ENCODE measurements at places on chromosomes 4 and X.

GRCh38 chrX:71525316-71525715 is 7.6 kb upstream of the OGT start:
- DNase-seq = no peak

DNA sequence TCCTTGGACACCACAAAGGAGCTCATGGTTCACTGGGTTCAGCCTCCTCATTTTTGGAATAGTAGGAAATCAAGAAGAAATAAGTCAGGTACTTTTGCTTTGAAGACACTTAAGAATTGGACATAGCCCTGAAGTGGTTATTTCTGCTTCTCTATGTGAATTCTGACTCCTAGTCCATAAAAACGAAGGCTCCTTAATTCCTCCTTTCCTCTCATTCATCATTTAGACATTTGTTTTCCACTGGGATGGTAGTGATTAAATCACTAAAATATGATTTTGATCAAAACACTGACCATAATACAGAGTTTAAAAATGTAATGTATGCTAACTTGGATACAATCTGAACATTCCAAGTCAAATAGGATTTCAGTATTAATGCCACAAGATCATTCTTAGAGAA is 34.7 kb upstream of the CYP2U1 start:
- no peak for DNase-seq

DNA sequence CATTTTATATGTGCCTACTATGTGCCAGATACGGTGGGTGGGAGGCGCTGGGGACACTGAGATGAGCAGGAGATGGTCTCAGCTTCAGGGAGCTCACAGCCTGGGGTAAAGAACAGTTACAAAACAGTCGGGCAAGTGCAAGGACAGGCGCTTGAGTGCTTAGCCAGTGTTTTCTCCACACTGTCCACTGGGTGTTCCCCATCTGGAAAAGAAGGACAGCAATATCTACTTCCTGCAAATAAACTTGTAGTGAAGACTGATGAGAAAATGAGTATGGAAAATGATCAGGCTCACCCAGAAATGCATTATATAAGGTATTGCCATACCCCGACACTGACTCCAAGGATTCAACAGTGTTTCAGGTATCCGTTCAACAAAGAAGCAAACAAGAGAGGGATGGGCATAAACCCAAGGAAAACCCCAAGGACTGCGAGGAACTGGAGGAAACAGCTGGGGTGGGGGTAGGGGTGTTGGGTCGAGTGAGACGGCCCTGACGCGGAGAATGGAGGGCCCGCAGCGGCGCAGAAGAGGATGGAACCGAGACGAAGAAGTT is 835 bp downstream of the TMEM185A start:
- DNase-seq = no peak

DNA sequence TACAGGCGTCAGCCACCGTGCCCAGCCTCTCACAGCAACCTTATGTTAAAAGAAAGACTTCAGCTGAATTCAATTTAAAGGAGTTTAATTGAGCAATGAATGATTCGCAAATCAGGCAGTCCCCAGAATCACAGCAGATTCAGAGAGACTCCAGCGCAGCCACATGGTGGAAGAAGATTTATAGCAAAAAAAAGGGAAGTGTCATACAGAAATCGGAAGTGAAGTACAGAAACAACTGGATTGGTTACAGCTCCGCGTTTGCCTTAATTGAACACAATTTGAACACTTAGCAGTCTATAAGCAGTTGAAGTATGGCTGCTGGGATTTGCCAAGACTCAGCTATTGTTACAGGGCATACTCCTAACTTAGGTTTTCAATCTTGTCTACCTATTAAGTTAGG is 19.8 kb downstream of the CENPVL3 start:
- no peak for DNase-seq

GRCh38 chr4:137644201-137644600 is 111.9 kb upstream of the PCDH18 start:
- DNase-seq = no peak

DNA sequence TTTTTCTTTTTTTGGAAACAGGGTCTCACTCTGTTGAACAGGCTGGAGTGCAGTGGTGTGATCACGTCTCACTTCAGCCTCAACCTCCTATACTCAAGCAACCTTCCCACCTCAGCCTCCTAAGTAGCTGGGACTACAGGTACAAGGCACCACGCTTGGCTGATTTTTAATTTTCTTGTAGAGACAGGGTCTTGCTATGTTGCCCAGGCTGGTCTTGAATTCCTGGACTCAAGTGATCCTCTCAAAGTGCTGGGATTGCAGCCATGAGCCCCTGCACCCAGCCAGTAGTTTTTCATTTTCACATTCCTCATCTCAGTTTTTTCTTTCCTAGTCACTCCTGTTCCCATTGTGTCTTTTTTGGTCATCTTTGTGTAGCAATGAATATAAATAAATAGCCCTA is 11.1 kb downstream of the USO1 start:
- no peak for DNase-seq

GRCh38 chr4:161717084-161717483 is 446.7 kb downstream of the FSTL5 start:
- DNase-seq = no peak

- no peak for DNase-seq
Observed at GRCh38 chrX:132786217-132786616, 172.2 kb downstream of the HS6ST2 start.
